NCI-H2081 treated with DMSO at 0.1 percent for 48 hours (cell line): ENCODE measurements at places on chromosomes 1 and 21.

GRCh38 chr1:31802190-31803150 lies 13.4 kb downstream of the SPOCD1 start:
- no peak for DNase-seq

GRCh38 chr1:218959784-218960183 lies 213.9 kb upstream of the LYPLAL1 start:
- DNase-seq: no peak

DNA sequence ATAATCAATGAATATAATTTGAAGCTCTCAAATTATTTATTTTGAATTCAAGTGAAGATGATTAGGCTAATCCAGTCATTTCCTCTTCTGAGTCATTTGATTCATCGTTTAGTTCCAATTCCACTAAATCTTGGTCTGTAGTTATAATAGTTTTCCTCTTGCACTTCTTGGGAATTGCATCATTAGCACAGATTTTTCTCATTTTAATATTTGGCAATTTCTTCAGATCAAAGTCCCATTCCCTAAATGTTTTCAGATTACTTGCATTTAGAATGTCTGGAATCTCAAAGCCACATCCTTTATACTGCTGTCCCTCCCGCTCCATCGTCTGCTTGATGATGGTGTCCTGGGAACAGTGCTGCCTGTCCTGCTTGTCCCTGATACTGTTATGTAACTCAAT lies 43.5 kb downstream of the MAST2 start:
- no peak for DNase-seq

GRCh38 chr1:113812661-113813135 lies 422 bp upstream of the RSBN1 start:
- no peak for DNase-seq

GRCh38 chr1:200184196-200184595 lies 156.7 kb downstream of the NR5A2 start:
- peak; percentile 36 for DNase-seq
